ENCODE measurements at places on chromosomes 13 and 19.

DNA sequence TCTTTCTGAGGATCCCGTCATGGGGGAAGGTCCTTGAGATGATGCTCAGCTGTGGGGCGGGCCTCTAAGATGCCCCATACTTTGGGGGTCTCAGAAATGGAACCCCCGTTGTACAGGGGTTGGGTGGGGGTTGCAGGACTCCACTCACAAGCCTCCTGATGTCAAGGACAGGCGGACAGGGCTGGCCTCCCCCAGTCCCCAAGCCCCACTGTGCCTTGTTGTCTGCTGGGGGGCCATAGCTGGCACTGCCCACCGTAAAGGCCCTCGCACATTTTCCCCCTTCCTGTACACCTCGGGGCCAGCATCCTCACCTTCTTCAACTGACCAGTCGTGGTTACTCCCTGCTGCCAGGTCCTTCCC is 2.7 kb downstream of the SNAPC2 start:
- DNase-seq: no peak

DNA sequence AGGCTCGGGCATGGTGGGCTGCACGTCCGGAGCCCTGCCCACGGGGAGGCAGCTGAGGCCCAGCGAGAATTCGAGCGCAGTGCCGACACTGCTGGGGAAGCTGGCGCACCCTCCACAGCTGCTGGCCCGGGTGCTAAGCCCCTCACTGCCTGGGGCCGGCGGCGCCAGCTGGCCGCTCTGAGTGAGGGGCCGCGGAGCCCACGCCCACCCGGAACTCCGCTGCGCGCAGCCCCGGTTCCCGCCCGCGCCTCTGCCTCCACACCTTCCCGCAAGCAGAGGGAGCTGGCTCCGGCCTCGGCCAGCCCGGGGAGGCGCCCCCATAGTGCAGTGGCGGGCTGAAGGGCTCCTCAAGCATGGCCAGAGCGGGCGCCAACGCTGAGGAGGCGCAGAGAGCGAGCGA is 2080.4 kb downstream of the PCDH9 start:
- no peak for DNase-seq

DNA sequence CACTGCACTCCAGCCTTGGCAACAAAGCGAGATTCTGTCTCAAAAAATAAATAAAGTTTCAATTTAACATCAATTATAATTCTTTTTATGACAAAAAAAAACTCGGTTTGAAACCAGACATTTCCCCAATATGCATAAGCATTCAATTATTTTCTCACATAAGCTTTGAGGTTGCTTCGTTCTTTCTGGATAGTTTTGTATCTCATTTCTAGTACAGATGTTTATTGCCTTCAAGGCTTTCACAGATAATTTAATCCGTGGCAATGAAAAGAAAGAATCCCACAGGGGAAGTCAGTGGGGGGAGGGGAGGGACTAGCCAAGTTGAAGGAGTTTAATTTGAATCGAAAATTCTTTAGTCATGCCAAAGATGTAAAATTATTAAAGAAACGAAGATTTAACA is 29.6 kb upstream of the TSC22D1 start:
- no peak for DNase-seq

DNA sequence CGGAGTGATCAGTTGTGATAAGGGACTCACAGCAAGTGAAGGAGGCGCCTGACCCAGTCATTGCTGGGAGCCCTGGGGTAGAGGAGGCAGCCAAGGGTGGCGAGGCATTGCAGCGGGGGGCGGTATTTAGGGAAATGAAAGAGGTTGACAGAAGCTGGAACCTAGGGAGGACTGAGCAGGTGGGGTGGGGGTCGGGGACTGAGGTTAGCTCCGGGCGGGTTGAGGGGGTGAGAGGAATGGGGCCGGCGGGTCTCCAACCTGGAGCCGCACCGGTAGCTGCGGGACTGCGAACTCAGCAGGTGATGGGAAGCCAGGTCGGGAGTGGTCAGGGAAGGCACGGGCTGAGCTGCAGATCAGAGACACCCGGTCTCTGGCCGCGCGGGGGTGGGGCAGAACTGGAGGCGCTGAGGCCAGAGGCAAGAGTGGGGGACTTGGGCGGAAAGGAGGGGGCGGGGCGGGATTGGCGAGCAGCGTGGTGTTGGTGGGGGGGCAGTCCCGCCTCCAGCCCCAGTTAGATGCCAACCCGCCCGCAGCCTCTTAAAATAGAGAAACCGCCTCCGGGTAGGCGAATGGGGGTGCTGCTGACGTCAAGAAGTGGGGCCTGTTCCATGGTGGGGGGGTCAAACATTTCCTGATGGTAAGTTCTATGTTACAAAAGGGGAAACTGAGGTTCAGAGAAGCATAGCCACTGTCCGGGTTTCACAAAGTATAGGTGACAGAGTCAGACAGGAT is 1.5 kb downstream of the MAST3 start:
- peak; percentile 60 for DNase-seq

DNA sequence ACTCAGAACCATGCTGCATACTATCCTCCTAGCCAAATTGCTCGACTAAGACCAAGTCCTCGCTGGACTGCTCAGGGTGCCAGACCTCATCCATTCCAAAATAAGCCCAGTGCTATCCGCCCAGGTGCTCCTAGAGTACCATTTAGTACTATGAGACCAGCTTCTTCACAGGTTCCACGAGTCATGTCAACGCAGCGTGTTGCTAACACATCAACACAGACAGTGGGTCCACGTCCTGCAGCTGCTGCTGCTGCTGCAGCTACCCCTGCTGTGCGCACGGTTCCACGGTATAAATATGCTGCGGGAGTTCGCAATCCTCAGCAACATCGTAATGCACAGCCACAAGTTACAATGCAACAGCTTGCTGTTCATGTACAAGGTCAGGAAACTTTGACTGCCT is 1.5 kb downstream of the PABPC3 start:
- no peak for DNase-seq

- DNase-seq: no peak
Measured at GRCh38 chr19:15404097-15404779, 14.6 kb downstream of the AKAP8L start.

- DNase-seq: no peak
Measured at GRCh38 chr19:35069696-35070095, 28.2 kb downstream of the HPN start.
